ENCODE measurements at places on chromosomes 1 and 21. TPM values are rescaled to one million over a fixed set of nuclear protein-coding genes. Genes with fewer than 3 reads are reported as not detected.

Gene TMCC2
- total RNA-seq = 38.2 TPM

Gene LHX8
- not detected for total RNA-seq

Gene CEP350
- total RNA-seq = 98.3 TPM

Gene BARHL2
- 0.10 TPM for total RNA-seq

Gene LCA5L
- total RNA-seq = 2.1 TPM

Gene HHIPL2
- total RNA-seq = 0.50 TPM

Gene F3
- total RNA-seq = 73.3 TPM

Gene SPRR1B
- not detected for total RNA-seq

Gene SLC30A10
- 27.1 TPM for total RNA-seq
